Activated T-helper 2 cell treated with anti-CD3 and anti-CD28 coated beads, Interferon-gamma antibody, Interleukin-2, Interleukin-4, amounts not matched to agents 10 μg/mL and 5 μg/mL and 100 μg/mL, durations not matched to agents 14 hours and 24 hours and 36 hours (primary cell): ENCODE measurements at places on chromosomes 6 and 20. TPM values are rescaled to one million over a fixed set of nuclear protein-coding genes. Genes with fewer than 3 reads are reported as not detected.

The RNF182 gene
- not detected in 2 replicates for total RNA-seq

The RNF5 gene
- 61.9 and 63.8 TPM in 2 replicates for total RNA-seq

The VTA1 gene
- 49.5 and 49.9 TPM in 2 replicates for total RNA-seq

The CARMIL1 gene
- total RNA-seq, result 1.7 and 1.9 TPM in 2 replicates

The ADAT2 gene
- total RNA-seq, result 35.7 and 37.6 TPM in 2 replicates

The AVP gene
- not detected in 2 replicates for total RNA-seq

The ATP6V1G2 gene
- total RNA-seq, result 0.69 and 0.82 TPM in 2 replicates

The OR2B6 gene
- not detected in 2 replicates for total RNA-seq

The PHF10 gene
- 94.5 and 95.3 TPM in 2 replicates for total RNA-seq
